ENCODE measurements at places on chromosomes 12 and 14. TPM values are rescaled to one million over a fixed set of nuclear protein-coding genes. Genes with fewer than 3 reads are reported as not detected.

Gene KRT72
- not detected for polyA plus RNA-seq

DNA sequence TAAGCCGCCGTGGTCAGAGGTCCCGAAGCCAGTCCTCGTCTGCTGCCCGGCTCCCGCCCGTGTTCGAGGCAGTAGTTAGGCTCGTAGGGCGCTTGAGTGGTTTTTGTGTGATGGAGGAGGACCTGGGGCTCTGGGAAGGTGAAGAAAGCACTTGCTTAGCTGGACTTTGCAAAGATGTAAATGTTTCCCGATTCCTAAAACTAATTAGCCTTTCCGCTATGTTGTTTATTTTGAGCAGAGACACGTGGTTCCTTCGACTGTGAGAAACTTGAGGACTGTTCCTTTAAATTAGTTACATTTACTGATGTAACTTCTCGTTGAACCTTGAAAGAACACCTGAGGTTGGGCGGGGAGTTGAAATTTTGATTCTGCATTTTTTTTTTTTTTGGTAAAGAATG, 33.9 kb downstream of the MIA2 start:
- H3K4me1 ChIP-seq = peaks cover 17% of the 10 kb centered on the region
- no peaks in the 10 kb centered on the region for H3K36me3 ChIP-seq
- peak overlapping the region; percentile 94 for H3K27ac ChIP-seq
- DNase-seq = no peak

GRCh38 chr12:27426743-27427487, 19.6 kb upstream of the SMCO2 start:
- no peak overlapping the region for H3K27ac ChIP-seq
- no peak overlapping the region for H3K4me3 ChIP-seq
- DNase-seq = no peak
- H3K4me1 ChIP-seq = no peaks in the 10 kb centered on the region

DNA sequence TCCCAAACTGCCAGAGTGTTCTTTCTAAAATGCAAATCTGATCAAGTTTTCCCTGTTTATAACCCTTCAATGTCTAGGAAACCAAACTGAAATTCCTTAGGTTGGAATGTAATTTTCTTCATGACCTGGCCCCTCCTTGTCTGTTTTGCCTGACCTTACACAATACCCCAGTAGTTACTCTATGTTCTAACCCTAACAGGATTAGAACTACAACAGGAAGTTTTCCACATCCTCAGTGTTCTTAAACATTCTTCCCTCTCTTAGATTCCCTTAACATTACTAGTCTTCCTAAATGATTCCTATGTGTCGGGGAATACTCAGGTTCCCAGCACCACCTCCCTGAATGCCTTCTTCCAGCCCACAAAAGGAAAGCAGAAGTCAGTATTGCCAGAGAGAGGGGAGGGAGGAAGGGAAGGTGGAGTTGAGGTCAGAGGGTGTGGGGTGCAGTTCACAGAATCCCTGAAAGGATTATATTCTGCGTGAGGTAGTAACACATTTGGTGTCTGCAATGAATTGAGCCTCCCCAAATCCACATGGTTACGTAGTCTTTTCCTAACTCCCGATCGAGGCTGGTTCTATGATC, 72.6 kb downstream of the BBS10 start:
- no peak overlapping the region for H3K4me3 ChIP-seq
- no peak overlapping the region for H3K27ac ChIP-seq

- no peak overlapping the region for H3K27ac ChIP-seq
- no peaks in the 10 kb centered on the region for H3K4me1 ChIP-seq
- H3K27me3 ChIP-seq = peaks cover 8% of the 10 kb centered on the region
- no peaks in the 10 kb centered on the region for H3K36me3 ChIP-seq
Observed at GRCh38 chr12:49776413-49776812, 35.1 kb downstream of the TMBIM6 start.

Gene SLC38A4
- not detected for polyA plus RNA-seq

DNA sequence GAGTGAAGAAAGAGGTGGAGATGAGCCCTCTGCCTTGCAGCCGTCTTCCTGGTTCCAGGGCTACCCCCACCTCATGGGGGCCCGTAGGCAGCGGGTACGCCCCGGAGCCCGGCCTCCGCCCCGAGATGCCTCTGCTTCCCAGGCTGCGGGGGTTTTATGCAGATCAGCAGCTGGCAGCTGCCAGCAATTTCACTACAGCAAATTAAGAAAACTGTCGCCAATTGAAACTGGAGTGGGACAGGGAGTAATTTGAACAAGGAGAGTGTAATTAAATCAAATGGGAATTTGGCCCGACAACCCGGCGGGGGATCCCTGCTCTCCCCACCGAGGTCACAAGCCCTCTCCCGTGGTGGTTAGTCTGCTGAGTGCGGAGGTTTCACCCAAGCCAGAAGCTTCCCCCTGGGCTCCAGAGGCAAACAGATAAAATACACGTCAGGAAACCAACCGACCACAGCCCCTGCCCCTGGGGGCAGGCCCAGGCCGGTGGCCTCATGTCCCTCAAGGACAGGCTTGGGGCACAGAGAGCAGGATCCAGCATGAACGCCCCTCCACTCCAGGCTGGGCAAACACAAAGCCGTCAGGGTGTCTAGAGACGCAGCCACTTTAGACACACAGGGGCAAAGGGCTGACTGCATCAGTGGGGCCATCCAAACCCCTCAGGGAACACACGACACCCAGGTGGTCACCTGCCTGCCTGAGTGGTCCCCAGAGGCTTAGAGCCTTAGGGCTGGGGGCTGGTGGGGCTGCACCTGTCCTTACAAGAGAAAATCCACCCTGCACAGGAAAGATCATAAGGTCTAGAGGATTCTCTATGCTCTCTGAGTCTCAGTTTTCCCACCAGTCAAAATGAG, 53.8 kb downstream of the TESC start:
- no peaks in the 10 kb centered on the region for H3K27me3 ChIP-seq
- no peak overlapping the region for H3K27ac ChIP-seq
- no peak overlapping the region for H3K4me3 ChIP-seq
- H3K4me1 ChIP-seq = no peaks in the 10 kb centered on the region

Gene AICDA
- not detected for polyA plus RNA-seq

DNA sequence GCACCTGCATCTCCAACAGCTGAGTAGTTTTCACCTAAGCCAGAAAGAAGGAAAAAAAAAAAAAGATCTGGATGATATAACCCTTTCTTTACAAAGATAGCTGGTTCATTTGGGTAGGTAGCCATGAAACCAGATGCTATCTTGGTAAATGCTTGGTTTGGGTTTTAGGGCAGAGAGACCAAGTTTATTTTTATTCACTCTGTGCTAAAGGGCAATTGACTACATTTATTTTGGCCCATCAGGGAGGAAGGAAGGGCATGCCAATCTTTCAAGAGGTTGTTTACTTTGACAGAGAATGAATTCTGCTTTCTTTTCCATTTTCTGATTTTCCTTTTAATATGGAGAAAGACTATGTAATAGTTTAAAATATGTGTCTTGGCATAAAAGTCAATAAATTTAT, 91.0 kb downstream of the NTN4 start:
- no peak for DNase-seq
- no peak overlapping the region for H3K4me3 ChIP-seq
- H3K4me1 ChIP-seq = no peaks in the 10 kb centered on the region
- H3K27ac ChIP-seq = no peak overlapping the region

DNA sequence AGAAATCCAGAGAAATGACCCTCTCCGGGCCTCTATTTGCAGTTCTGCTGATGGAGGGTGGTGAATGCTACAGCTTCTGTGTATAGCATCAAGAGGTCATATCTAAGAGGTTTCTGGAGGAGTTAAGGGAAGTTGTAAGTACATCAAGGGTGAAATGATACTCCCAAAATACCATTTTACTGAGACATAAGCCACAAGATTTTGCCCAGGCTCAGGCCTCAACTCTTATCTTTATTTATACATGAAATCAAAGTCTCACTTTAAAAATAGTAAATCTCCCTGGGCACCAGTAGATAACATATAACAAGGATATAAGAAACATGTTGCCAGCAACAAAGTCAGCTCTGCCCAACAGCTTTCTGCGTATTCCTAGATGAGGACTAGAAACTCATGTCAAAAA, 40.4 kb downstream of the NIN start:
- H3K27me3 ChIP-seq = no peaks in the 10 kb centered on the region
- H3K27ac ChIP-seq = peak overlapping the region; percentile 15
- peaks cover 3% of the 10 kb centered on the region for H3K36me3 ChIP-seq
- H3K4me1 ChIP-seq = peaks cover 83% of the 10 kb centered on the region
- DNase-seq = no peak

Measured in naive thymus-derived CD4-positive, alpha-beta T cell (primary cell).